CD4-positive, alpha-beta T cell treated with Interleukin-10 for 1 hour (primary cell): ENCODE measurements at places on chromosomes 16 and 17.

DNA sequence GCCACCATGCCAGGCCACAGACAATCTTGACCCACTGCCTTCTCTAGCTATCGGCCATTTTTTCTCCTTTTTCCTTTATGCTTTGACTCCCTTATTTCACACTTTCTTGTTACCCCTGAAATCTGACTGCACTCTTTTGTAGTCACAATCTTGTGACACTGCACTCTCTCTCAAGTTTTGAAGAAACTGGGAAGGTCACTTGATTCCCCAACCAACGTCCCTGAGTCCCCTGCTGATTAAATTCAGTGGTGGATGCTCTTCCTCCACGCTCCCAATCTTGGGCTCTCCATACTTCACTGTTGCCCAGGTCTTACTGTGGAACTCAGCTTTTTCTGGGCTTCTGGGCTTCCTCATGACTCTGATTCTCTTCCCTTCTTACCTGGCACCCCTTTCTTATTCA lies 33.9 kb downstream of the PECAM1 start:
- DNase-seq: no peak

GRCh38 chr17:49414271-49414621 lies 436 bp downstream of the PHB1 start:
- no peak for DNase-seq

- no peak for DNase-seq
Observed at GRCh38 chr16:16030449-16030848, 81.0 kb downstream of the ABCC1 start.

DNA sequence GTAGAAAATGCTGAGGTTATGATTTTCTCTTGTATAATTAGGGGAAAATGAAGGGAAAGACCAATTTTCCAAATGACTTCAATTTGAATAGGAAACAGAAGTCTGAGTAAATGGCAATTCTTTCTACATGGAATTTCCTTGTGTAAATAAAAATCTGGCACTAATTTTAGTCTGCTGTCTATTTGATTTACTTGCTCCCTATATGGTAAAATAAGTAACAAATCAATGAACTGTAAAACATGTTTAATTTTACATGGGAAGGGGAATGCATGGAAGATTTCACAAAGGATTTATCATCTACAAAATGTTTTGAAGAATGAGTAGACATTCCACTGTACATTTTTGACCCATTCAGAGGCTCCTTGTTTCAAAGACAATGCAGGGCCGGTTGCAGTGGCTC lies 811.6 kb upstream of the GOT2 start:
- no peak for DNase-seq

GRCh38 chr17:61789872-61790271 lies 73.5 kb downstream of the BRIP1 start:
- no peak for DNase-seq

GRCh38 chr16:68234188-68235107 lies 1.5 kb downstream of the ESRP2 start:
- DNase-seq: no peak

DNA sequence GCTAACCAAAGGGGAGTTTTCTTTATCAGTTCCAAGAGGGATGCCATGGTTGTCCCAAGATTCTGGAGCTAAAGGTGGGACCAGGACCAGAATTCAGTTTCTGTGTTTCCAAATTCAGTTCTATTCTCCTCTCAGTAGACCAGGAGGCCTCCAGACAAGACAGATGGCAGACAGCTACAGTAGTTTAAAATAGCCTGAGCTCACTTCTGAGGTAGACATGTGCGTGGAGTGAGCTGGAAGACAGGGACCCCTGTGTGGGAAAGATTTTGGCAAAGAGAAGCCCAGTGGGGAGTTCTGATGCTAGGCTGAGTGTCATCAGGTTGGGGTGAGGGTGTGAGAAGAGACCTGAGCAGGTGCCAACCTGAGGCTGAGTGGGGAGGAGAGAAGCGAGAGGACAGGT lies 95.4 kb downstream of the PRKCB start:
- DNase-seq: no peak

DNA sequence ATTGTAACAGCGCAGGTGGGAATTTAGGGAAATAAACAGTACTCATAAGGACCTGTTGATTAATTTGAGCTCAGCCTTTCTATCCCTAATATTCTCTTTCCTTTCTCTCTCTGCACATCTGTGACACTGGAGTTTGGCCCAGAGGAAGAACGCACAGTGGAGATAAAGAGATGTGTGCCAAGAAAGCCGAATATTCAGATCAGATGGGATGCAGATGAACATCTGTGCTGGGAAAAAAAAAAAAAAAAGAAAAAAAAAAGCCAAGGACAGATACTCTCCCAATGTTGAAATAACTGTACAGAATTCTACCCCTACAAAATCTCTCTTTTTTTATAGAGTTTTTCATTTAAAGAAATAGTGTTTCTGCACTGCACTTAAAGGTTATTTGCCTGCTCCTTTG lies 485.4 kb downstream of the KCNJ2 start:
- DNase-seq: no peak

DNA sequence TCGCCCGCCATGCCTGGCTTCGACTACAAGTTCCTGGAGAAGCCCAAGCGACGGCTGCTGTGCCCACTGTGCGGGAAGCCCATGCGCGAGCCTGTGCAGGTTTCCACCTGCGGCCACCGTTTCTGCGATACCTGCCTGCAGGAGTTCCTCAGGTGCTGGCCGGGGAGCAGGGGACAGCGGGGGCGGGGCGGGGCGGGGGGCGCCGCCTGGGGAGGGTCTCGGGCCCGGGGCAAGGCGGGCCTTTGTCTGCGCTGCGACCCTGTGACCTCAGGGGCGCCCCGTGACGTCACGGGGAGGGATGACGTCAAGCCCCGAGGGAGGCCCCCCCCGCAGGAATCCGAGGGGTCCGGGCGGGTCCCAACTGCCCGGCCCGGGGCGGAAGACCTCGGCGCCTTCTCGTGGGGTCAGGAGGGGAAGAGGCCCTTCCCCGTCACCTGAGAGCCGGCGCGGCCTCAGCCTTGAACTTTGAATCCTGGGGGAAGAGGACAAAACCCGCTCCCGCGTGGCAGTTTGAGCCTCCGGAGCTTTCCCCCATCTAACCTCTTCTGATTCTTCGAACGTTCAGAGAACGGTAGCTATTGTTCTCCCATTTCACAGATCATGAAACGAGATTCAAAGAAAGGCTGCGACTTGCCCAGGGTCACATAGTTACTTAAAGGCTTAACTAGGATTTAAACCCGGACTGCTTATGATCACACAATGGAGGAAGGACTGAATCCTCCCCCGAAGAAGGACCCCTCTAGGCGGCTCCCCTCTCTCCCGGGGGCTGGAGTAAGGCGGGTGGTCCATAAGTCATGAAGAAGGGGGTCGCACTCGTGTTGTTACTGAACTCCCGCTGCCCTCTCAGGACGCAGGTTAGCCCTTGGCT lies 527 bp downstream of the TRAF4 start:
- peak; percentile 78 for DNase-seq

GRCh38 chr17:27613433-27613832 lies 17.6 kb upstream of the LGALS9 start:
- DNase-seq: no peak

GRCh38 chr16:79767421-79768275 lies 167.1 kb upstream of the MAF start:
- no peak for DNase-seq

DNA sequence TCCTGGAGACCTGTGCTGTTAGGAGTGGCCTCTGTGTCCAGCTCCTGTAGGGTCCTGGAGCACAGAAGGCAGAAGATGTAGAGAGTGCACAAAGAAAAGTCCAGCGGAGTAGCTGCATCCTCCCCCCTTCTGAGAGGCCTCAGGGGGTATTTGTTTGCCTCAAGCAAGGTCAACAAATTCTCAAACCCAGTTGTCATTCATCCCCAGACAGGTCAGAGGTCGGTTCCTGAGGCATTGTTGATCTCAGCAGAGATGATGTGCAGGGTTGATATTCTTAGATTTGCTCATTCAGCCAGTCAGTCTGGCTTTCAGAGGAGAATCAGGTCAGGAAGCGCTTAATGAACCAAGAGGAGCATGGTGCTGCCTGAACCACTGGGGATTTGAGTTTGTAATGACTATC lies 8.3 kb upstream of the RBFOX1 start:
- DNase-seq: no peak

DNA sequence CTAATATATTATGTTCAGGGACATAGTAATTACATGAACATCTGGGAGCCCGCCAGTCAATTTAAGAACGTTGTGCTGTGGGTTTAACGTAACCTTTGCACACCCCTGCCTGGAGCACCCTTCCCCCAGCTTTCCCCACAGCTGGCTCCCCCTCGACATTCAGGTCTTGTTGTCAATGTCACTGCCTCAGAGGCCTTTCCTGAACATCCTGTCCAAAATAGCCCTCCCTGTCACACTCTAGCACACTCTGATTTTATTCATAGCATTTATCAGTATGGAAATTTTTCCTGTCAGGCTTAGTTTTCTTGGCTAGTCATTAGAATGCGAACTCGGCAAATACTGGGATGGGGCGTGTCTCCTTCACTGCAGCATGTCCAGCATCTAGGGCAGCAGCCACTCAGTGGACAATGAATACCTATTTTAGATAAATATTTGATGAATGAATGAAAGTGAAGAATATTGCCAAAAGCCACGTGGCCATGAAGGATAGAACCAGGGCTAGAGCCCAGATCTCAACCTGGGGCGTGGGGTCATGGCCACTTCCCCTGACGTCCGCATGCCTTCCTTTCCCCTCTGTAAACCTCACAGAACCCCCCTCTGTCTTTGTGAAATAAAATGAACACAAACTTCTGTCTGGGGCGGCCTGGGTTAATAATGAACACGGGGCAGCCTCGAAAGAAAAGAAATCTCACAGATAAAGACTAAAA lies 10.5 kb downstream of the PIK3R6 start:
- no peak for DNase-seq

DNA sequence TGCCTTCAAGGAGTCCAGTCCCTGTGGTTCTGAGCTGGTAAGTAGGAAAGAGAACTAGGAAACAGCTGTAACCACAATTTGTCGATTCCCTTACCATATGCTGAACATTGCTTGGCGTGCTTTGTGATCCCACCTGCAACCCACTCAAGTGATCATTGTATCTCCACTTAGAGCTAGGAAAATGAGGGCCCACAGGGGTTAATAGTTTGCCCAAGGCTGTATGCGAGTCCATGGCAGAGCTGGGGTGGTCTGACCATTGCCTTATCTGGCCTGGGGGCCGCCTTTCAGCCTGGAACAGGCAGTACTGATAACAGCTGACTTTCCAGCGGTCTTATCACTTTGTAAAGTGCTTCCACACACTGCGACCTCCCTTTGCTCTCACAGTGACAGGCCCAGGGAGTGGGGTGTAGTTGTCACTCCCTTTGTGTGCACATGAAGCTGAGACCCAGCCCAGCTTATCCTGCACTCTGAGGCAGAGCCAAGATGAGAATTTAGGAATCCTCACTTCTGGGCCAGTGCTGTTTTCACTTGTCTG lies 9.8 kb downstream of the MYL4 start:
- no peak for DNase-seq

GRCh38 chr16:67945392-67945933 lies 1.5 kb upstream of the LCAT start:
- DNase-seq: no peak

DNA sequence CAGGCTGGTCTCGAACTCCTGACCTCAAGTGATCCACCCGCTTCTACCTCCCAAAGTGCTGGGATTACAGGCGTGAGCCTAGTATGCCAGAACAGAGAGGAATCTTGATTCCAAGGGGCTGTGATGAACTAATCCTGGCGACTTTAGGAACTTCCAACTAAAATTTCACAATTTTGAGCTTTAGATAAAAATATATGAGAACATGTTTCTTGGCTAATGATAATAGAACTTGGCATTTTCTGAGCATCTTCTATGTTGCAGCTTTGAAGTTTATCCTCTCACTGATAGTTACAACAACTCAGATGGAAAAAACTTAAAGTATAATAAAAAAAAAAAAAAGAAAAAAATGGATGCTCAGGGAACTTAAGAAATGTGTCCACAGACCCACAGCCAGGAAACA lies 69.8 kb upstream of the WSCD1 start:
- no peak for DNase-seq

GRCh38 chr16:30895627-30896260 lies 670 bp upstream of the CTF1 start:
- no peak for DNase-seq

- no peak for DNase-seq
Observed at GRCh38 chr17:27089929-27090247, 204.0 kb upstream of the WSB1 start.

GRCh38 chr16:67571464-67571863 lies 9.1 kb downstream of the CTCF start:
- DNase-seq: no peak

- DNase-seq: no peak
Observed at GRCh38 chr17:38926293-38927070, 1.1 kb downstream of the LASP1NB start.

DNA sequence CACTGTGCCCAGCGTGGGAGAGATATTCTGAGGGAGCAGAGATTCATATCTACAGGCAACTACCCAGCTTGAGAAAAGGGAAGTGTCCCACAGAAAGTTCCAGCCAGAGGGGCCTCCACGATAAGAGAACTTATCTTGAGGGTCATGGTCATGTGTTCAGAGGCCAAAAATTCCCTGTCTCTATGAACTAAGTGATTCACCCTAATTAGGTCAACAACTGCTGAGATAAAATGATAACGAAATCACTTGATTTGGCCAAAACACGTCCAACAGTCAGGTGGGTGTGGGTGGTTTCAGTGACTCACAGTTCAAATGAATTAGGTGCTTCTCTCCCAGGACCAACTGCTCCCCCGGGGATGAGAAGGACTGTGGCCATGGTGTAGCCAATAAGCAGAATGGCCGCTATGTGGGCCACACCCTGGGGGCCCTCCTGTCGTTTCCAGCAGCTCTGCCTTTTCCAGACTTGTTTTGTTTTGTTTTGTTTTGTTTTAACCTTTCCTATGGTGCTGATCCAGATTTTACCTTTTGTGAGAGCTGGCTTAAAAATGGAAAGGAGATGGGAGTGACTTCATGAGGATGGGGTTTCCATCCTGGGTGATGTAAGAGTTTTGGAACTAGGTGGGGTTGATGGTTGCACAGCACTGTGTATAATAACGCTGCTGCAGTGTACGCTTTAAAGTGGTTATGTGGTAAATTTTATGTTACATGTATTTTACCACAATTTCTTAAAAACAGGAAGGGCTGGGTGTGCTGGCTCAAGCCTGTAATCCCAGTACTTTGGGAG lies 8.7 kb downstream of the DNAI2 start:
- DNase-seq: peak; percentile 75
